ENCODE measurements at places on chromosomes 5 and 9.

DNA sequence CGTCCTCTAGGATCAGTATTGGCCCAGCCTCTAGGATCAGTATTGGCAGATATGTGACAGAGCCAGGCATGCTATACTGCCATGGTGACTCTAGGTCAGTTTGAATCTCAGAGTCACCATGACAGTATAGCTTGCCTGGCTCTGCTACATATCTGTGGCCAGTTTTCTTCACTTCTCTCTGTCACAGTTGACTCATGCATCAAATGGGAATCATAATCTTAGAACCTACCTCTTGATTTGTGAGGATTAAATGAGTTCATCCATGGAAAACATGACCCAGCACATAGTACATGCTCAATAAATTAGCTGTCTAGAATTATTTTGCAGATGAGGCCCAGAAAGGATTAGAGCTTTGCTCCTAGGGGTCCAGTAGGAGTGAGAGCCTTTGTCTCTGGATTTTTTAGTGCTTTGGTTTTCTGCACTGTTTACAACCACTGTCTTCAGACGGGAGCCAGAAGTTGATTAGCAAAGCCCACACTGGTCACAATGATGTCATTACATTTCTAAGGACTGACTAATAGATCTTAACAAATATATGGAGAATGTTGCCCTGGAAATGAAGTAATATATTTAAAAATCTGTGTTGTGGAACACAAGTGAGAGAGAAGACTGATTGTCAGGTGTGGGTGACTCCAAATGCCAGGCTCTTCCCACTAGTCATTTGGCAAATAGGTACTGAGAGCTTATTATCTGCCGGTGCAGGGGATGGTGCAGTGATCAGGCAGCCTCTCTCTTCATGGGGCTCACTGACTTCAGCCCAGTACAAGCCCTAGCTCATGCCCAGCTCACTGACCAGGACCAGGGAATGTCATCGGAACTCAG, 76.0 kb downstream of the COL15A1 start:
- no peak for DNase-seq

DNA sequence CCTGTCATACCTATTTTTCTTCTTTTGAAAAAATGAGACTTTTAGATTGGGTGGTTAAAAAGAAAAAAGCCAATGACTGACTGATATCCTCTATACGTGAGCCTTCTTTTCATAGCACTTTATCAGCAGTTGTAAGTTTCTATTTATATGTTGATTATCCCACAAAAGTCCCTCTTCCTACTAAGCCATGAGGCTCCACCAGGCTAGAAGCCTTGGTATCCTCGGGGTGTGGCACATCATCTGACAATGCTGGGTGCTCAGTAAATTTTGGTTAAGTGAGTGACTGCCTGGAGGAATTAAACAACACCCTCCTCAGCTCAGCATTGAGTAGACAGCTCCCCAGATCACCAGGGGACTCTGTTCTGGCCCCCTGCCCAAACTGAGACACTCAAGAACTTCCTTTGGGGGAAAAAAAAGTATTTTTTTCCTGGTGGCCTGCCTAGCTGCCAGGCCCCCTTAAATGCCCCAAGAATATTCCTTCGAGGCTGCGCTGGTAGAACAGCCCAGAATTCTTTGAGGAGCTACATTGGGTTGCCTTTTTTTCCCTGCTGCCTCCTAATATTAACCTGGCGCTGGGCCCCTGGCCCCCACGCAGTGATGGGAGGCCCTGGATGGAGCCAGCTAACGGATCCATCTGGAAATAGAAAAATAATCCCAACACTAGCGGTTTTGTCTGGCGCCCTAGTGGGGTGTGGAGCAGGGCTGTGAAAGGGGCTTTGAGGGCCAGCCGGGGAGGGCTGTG, 23.4 kb upstream of the COL27A1 start:
- no peak for DNase-seq

DNA sequence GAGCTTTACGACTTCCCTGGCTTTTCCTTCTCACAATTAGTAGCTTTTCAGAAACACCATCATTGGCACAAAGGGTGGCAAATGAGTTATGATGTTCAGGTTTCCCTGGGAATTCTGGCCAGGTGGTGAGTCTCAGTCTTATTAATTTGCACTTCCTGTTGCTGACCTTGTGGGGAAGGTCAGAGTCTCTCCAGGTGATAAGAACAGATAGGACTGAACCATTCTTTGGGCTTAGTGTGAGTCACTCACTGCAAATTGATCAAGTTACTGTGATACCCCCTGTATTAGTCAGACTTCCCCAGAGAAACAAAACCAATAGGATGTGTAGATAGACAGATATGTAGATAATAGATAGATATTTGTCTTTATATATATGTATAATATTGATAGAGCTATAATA, 53.8 kb upstream of the RANBP3L start:
- DNase-seq: no peak

DNA sequence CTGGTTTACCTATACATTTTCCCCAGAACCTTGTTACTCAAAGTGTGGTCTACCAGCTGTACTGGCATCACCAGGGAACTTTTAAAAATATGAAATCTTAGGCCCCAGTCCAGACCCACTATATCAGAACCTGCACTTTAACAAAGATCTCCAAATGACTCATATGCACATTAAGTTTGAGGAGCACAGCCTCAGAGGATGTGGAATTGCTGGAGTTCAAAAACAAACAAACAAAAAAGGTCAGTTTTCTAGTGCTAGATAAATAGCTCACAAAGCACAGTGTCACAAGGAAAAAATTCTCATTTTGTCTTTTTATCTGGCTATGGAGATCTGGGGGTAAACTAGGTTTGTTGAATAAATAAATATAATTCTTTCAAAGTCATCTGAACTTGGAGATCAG, 68.9 kb upstream of the ANKRD55 start:
- DNase-seq: no peak

DNA sequence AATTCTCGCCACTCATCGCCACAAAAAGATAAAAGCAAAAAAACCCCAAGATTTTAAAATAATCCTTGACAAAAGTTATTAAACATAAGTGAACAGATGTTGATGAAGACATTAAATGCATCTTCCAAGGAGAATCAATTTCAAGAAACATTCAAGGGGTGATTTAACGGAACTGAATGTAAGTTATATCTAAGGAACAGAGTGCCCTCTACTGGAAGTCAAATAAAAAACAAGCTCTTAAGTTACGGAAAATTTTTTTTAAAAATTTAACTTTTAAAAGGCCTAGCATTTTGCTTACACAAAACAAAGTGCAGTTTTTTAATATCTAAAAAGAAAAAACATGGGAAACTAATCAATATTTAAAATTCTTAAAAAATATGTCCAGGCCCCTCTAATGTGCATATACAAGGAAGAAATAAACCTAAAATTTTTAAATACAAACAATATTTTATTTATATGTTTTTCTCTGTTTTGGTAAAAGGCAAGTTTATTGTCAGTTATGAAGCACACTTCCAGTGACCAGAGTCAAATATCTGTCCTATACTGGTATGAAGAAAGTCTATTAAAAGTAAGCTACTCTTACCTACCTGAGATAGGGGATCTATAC, 28.0 kb downstream of the TEX10 start:
- no peak for DNase-seq

Measured in NCI-H526 treated with DMSO at 0.1 percent for 48 hours (cell line).